T follicular helper cell (primary cell): ENCODE measurements at places on chromosomes 13 and 19.
A peak's percentile ranks its signal among the peaks of the same experiment; 100 is the strongest.

DNA sequence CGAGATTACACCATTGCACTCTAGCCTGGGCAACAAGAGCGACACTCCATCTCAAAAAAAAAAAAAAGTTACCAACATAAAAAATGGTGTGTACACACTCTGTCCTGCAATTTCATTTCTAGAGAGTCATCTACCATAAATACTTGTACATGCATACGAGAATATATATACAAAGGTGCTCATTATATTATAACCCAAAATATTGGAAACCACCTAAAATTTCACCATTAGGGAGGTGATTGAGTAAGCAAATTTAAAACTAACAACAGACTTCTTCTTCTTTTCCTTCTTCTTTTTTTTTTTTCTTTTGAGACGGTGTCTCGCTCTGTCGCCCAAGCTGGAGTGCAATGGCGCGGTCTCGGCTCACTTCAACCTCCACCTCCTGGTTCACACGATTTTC is 7.4 kb upstream of the C5AR1 start:
- DNase-seq = no peak

DNA sequence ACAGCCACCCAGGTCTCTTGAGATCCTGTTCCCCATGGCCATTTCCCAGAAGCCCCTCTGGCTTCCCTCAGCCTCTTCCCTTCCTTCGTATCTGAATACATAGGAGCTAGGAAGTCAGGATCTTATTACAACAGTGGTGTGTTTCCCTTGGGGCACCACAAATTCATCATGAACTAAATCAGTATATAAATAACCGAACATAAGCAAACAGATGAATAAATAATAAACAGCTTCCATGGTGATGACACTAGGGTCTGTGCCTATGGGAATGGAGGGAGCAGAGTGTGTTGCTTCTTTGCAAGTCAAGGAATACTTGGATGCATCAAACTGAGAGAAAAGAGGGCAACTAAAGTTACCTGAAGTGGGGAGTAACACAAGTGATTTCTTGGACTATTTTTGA is 527.6 kb downstream of the LMO7 start:
- no peak for DNase-seq

DNA sequence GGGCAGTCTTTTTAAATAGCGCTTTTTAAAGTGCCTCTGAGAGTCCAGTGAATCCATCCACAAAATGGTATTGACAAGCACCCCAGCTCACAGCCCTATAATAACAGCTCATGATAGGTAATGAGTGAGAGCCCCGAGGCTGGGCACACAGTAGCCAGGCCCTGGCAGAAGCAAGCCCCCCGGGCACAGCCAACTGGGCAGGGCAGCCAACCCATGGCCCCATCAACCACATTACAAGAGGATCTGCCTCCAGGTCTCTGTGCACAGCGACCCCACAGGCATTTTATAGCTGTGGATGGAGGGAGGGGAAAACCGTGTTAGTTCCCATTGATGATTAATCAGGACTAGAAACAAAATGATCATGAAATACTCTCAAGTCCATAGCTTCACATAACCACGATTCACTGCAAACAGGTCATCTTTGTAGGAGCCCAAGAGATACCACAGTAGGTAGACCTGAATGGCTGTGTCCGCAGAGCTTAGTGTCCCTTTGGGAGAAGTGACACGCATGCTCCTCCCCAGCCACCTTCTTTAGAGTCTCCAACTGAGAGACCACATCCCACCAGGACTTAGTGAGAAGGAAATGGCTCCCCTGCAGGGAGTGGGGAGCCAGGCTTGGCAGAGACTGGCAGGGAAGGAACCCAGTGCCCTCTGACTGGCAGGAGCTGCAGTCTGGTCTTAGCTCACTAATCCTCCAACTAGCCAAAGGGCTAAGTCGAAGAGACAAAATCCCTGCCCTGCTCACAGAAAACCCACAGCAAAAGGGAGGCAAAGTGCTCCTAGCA is 4.3 kb upstream of the VSTM2B start:
- DNase-seq = no peak

GRCh38 chr19:45368737-45369340 is 1.5 kb downstream of the ERCC2 start:
- DNase-seq = no peak

- DNase-seq = no peak
Measured at GRCh38 chr19:679418-680286, 3.5 kb downstream of the FSTL3 start.

DNA sequence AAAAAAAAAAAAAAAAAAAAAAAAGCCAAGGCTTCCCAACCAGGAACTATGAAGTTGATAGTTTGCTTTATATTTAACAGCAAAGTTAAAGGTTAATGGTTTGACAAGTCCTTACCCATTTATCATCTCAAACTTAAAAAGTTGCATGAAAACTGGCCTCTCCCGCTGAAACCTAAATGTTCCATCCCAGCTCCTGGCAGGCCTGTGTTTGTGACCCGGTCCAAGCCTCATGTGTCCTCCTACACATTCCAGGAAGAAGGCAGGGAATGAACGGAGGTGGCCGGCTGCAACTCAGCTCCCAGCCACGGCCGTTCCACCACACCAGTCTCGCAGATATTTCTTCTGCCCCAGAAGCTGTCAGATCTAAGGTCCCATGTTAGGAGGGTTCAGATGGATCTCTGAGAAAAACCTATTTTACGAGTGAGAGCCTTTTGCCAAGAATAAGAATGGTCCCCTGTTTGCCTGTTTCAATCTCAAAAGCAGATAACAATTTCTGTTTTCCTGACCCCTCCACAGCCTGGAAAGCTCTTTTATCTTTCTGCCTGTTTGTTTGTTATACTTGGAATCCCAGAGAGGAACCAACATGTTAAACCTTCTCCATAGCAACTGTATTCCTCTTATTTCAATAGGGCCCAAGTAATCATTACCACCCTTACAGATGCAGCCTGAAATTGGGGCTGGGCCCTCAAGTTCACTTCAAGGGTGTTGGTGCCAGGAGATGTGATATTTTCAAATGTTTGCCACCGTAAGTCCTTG is 56.5 kb downstream of the KCTD12 start:
- no peak for DNase-seq

- DNase-seq = no peak
Measured at GRCh38 chr19:54133312-54133956, 4.1 kb upstream of the CNOT3 start.

DNA sequence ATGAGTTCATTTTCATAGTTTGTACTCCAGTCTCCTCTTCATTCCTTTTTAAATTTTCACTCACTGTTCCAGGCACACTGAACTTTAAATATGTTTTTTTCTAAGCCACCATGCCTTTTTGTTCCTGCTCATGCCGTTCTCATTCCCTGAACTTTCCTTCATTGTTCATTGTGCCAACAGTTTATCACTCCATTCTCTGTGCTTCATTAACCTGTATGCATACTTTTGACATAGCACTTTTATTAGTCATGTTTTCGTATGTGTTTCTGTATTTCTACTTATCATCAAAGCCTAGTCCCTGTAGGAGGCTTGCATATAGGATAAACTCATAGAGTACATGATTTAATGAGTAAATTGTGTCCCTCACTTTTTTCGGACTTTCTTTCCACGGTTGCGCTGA is 65.3 kb downstream of the PCDH20 start:
- DNase-seq = no peak

- no peak for DNase-seq
Measured at GRCh38 chr19:29268103-29268502, 55.2 kb upstream of the UQCRFS1 start.

- no peak for DNase-seq
Measured at GRCh38 chr19:51456541-51457290, 1.5 kb downstream of the SIGLEC8 start.

- DNase-seq = no peak
Measured at GRCh38 chr13:99037756-99038155, 59.9 kb upstream of the DOCK9 start.

- no peak for DNase-seq
Measured at GRCh38 chr13:89518289-89519077, 1829.0 kb upstream of the MIR17HG start.

DNA sequence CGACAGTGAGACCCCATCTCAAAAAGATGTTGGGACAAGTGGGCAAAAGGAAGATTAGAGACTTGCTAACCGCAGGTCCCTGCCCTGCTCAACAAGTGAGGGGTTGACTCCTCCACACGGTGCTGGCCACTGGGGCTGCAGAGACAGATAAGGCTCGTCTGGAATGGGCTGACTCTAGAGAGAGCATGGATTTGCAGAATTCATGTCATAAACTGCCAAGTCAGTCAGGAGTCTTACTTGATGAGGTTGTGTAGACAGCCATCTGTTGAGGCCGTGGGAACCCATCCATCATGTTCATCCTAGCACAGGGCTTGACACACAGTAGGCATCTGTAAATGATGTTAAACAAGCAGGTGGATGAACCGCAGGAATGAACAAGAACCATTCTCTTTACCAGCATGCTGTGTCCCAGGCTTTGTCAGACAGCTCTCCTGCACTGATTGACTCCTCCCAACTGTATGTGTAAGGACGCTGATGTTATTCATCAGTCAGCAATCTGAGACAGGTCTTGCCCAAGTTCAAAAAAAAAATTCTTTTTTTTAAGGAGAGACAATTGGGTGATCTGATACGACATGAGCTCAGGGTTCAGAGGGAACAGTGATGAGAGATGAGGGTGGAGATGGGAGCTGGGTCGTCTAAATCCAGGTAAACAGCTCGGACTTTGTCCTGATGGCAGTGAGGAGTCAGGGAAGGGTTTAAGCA is 8.8 kb downstream of the PAF1 start:
- no peak for DNase-seq

DNA sequence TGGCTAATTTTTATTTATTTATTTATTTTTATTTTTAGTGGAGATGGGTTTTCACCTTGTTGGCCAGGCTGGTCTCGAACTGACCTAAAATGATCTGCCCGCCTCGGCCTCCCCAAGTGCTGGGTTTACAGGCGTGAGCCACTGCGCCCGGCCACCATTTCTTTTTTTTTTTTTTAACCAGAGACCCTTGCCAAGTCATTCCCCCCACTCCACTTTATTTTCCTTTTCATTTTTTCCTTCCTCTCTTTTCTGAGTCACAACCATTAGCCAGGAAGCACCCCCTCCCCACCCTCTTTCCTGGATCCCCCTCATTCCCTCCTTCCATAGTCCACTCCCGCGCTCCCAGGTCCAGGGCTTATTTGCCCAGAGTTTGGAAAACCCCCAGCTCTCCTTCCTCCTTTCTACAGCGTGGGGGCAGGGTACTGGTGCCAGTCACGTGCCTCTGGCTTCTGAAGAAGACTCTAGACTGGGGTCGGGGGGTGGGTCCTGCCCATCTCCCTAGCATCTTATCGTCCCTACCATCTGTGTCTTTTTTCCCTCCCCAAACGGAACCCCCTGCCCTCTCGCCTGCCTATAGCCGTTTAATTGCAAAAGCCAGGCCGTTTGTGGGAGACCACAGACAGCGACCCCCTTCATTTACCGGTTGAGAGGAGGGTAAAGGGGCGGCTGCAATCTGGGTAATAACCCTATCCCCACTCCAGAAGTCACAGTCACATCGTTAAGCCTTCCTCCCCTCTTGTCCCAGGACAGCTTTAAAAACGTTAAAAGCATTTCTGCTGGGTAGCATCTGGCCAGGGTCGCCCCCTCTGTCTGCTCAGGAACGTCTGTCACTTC is 1.1 kb upstream of the CALR start:
- DNase-seq = no peak

DNA sequence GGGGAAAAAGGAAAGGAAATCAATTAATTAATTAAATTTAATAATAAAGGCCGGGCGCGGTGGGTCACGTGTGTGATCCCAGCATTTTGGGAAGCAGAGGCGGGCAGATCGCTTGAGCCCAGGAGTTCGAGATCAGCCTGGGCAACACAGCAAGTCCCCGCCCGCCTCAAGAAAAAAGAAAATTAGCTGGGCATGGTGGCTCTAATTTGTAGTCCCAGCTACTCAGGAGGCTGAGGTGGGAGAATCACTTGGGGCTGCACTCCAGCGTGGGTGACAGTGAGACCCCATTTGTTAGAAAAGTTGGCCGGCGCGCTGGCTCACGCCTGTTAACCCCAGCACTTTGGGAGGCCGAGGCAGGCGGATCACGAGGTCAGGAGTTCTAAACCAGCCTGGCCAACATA is 733 bp upstream of the CD320 start:
- DNase-seq = no peak

DNA sequence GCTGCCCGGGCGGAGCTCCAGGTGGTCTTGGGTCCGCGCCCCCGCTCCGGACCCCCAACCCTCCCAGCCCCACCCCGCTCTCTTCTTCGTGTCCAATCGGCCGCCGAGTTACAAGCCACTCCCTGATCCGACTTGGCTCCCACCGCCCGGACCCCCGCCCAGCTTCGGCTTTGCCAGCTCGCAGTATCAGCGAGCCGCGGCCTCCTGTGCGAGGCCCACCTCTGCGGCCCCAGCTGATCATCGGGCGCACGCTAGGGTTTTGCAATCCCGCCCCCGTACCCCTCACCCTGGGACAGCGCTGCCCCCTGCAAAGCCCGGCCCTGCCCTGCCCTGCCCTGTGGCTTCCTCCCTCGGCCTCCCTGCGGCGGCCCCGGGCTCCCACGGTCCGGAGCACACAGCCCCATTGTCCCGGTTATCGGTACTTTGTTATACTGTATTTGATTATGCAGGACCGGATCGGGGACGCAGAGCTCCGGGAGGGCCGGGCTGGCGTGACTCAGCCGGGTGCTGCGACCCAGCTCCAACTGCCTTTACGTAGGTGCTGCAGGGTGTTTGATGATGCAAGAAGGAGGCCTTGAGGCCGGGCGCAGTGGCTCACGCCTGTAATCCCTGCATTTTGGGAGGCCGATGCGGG is 598 bp upstream of the LPAR2 start:
- peak; percentile 30 for DNase-seq

- DNase-seq = no peak
Measured at GRCh38 chr19:13670846-13671245, 93.5 kb upstream of the MRI1 start.

DNA sequence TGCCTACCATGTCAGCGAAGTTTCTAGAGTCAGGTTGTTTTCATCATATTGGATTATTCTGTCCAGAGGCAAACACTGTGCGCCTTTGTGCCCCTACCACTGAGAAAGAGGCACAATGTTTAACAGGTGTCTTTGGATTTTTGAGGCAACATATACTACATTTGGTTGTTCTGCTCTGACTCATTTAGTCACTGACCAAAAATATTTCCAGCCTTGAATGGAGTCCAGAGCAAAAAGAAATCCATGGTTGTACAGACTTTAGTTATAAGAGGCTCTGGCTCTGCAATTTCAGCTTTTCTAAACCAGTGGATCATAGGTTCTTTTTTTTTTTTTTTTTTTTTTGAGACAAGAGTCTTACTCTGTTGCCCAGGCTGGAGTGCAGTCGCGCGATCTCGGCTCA is 35.7 kb downstream of the LACC1 start:
- DNase-seq = no peak

GRCh38 chr13:43861863-43862262 is 17.7 kb downstream of the CCDC122 start:
- DNase-seq = no peak

- DNase-seq = no peak
Measured at GRCh38 chr19:53908935-53909415, at the start of gene CACNG7. Gene CACNG7, plus strand, starts transcription at chr19:53909278. Its CDS starts 3,554 bp downstream, at chr19:53912832.

- no peak for DNase-seq
Measured at GRCh38 chr13:58190577-58190976, 559.0 kb downstream of the PCDH17 start.
